ENCODE measurements at places on chromosomes 16 and 17.
A peak's percentile ranks its signal among the peaks of the same experiment; 100 is the strongest.

GRCh38 chr16:63596716-63597115 is 1525.1 kb downstream of the CDH11 start:
- no peak for DNase-seq

GRCh38 chr17:38796451-38797157 is 2.8 kb downstream of the PIP4K2B start:
- no peak for DNase-seq

DNA sequence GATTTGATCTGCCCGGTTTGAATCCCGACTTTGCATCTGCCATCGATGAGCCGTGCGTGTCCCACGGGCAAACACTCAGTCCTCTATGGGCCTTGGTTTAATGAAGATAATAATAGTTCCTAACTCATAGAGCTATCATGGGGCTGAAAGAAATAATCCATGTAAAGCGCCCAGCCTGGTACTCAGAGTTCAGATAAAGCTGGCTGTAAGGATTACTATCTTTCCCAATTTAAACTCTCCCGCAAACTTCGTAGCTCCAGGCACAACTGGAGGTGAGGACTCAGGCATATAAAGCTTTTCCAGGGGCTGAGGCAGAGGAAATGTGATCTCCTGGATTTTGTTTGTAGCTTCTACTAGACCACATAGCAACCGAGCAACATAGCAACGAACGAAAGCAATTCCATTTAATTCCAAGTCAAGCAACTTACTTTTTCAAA is 16.3 kb downstream of the ALOX15 start:
- DNase-seq, result no peak

- no peak for DNase-seq
Observed at GRCh38 chr16:4411684-4412083, 4.7 kb downstream of the CORO7 start.

DNA sequence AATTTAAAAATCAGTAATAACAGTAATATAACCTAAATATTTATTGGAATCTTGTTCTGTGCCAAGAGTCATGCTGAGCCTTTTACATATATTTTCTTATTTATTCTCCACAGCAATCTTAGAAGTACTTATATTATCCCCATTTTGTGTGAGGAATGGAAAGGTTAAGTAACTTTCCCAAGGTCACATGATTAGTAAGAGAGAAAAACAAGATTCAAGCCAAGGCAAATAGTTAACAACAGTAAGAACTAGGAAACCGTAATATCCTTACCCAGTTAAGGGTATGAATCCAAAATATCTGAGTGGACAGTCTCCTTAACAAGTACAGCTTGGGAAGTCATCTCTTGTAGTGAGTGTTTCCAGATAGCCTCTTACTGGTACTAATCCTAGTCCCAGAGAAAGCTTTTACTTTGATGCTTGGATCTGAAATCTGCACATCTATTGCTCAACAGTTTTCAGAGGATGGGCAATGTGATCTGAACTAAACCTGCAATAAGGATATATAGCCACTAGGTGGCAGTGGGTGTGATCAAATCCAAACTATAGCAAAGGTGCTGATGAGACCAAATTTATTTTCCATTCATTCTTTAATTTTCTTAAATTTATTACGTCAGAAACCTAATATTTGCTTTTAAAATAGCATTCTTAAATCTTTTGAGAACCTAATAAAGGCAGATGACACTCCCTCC is 23.3 kb downstream of the SHISA6 start:
- DNase-seq, result no peak

GRCh38 chr16:85207357-85207921 is 95.2 kb upstream of the CIBAR2 start:
- no peak for DNase-seq

DNA sequence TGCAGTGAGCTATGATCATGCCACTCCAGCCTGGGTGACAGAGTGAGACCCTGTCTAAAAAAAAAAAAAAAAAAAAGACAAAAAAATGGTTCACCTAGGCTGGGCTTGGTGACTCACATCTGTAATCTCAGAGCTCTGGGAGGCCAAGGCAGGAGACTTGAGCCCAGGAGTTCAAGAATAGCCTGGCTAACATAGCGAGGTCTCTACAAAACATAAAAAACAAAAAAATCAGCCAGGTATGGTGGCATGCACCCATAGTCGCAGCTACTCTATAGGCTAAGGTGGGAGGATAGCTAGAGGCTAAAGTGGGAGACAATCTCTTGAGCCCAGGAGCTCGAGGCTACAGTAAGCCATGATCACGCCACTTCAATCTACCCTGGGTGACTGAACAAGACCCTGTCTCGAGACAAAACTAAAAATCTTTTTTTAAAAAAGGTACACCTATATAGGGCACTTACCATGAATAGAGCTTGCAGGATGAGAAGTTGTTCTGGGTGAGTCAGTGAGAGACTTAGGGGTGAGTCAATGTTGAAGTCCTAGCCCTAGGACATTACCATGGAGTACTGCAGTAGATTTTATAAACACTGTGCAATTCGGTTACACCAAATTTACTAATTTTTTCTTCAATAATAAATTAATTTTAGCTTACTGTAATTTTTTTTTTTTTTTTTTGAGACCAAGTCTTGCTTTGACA is 19.0 kb downstream of the USP32 start:
- DNase-seq, result no peak

DNA sequence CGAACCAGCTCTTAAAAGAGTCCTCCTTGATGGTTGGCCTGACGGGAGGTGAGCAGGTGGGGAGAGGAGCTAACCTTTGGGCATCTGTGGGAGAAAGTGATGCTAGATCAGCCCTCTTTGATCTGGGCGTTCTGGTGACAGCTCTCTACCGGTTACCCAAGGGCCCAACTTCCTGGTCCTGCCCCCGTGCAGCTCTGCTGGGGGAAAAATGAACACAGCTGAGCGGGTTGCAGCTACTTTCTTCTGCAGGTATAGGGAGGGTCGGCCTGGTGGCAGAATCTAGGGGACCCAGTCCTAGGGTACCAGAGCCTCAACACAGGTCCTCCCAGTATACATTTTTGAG is 2.9 kb downstream of the SHISA9 start:
- DNase-seq, result no peak

- no peak for DNase-seq
Observed at GRCh38 chr17:79681628-79682261, 49.0 kb upstream of the ENPP7 start.

- DNase-seq, result peak; percentile 84
Observed at GRCh38 chr16:70735141-70735979, 49.5 kb upstream of the MTSS2 start.

- DNase-seq, result peak; percentile 40
Observed at GRCh38 chr17:65294181-65294719, 157.1 kb downstream of the RGS9 start.

GRCh38 chr17:52824542-52824941 is 666.0 kb upstream of the CA10 start:
- no peak for DNase-seq

DNA sequence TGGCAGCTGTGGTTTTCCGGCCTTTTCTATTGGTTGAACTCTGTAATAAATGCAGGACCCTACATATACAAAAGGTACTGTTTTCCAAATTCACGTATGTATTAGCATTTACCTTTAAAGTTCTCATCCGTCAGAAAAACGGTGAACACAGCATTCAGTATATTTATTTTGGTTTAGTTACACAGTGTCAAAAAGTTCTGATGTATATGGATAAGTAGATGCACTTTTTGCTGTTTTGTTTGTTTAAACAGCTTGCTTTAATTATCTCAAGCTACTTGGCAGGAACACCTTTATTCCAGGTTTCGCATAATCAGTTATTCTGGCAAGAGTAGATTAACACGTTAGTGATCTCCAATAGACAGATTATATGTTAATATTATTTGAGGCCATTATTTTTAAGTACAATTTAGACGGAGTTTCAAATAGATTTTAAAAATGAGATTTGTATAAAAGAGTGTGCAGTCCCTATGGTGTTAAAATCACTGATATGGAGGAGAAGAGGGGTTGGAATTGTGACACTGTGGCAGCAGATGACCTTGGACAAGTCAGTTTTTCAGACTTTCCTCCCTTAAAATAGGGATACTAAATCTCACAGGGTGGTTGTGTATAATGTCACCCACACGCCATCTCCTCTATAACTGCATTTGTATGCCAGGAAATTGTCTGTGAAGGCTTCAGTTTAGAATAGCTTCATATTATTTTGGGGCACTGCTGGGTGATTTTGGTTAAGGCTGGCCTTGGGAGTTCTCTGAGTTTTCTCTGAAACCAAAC is 2.1 kb downstream of the HERPUD1 start:
- no peak for DNase-seq

GRCh38 chr16:15932939-15933338 is 16.5 kb upstream of the ABCC1 start:
- DNase-seq, result no peak

GRCh38 chr17:48625495-48626244 is 488 bp downstream of the HOXB9 start:
- no peak for DNase-seq

DNA sequence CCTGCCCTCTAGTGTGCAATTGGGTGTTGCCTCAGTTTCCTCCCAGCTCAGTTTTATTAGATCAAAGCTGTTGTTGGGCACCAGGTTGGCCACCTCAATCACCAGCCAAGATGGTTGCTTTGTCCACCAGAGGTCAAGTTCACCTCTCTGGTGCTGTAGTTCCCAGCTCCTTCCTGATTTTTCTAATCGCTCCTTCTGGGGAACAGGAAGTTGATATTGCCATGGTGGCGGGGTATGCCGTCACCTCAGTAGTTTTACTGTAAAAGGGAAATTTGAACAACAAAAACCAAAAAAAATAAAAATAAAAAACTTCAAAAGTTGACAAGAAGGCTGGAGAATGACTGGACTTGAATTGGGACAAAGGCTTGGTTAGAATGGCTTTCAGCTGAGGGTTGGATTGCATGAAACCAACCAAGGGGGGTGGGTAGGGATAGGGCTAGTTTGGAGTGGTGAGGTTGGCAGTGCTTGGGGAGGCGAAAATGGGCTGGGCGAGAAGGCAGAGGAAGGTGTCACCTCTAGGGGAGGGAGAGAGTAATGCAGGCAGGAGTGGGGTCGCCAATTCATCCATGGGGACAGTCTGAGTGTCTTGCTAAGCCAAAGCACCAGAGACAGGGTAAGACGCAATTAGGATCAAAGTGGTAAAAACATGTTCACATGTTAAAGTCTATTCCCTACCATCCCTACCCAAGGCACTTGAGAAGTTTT is 6.2 kb downstream of the EFNB3 start:
- no peak for DNase-seq

GRCh38 chr16:85627089-85627488 is 14.0 kb downstream of the GSE1 start:
- DNase-seq, result no peak

DNA sequence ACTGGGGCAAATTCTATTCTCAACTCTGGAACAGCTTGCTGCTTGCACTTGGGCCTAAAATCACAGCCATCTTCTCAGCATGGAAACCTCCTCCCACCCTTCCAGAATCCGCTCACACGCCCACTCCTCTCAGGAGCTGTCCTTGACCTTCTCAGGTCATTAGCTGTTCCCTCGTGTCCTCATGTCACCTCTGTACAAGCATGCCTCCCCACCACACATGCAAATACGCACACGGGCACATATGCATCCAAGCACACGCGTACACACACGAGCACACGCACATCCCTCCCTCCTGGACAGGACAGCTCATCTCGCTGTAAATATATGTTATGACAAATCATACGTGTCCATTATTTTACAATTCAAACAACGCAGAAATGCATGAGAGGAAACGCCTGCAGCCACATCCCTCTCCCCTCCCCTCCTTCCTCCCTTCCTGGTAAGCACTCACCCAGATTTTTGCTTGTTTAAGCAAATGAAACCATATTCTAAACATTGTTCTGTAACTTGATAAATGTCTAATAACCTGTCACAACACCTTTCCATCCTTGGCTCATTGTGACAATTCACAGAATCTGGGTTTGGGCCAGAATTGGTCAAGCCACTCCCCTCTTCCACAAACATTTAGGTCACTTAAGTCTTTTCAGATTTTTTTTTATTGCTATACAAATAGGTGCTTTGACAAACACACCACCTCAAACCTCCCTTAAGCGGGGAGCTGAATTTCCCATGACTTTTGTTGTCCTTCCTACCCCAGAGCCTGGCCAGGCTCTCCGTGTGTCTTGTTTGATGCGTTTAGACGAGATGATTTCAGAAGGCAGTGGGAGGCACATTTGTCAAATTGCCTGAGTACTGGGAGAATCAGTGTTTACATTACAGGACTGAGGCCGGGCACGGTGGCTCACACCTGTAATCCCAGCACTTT is 41.7 kb downstream of the DNAH17 start:
- DNase-seq, result no peak

- no peak for DNase-seq
Observed at GRCh38 chr16:89095491-89095951, 1.9 kb downstream of the ACSF3 start.

- no peak for DNase-seq
Observed at GRCh38 chr16:74738113-74738541, 36.5 kb downstream of the FA2H start.

DNA sequence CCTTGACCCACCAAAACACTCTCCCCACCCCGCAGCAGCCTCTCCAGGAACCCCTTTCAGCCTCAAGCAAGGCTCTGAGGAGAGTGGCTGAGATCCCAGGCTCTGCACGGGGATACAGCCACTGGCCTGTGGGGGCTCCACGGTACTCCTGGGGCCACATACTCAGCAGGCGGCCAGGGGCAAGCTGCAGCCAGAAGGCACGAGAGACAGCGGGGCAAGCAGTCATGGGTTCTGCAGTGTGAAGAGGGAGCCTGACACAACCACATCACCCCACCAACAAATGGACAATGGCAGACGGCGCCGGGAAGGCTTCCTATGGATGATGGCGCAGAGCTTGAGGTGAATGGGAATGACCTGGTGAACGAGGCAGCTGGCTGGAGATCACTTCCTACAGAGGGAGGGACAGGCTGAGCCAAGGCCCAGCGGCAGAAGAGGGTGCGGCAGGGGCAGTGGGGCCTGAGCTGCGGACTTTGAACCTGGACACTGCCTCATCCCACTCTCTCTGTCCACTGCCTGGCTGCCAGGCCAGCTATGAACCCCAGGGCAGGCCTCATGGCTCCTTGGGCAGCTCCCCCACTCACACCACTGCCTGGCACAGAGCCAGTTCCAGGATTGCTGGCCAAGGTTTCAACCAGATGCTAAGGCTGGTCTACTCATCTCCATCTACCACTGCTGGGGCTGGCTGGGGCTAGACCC is 10.8 kb upstream of the BCAR1 start:
- DNase-seq, result no peak

DNA sequence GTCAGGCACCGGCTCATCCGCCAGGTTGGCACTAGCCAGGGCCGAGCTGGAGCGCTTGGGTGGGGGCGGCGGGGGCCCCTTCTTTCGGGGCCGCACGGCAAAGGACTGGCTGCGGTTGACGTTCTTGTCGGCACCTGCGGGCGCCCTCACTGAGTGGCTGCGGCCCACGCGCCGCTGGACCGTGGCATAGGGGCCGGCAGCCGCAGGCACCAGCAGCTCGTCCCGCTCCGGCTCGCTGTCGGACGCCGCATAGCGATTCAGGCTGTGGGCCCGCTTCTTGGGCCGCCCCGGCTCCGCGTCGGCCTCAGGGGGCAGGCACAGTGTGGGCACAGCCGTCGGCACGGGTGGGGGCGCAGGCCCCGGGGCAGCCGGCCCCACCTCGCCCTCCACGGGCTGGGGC is 15.9 kb downstream of the CASKIN1 start:
- DNase-seq, result no peak

- no peak for DNase-seq
Observed at GRCh38 chr16:48392407-48392806, 7.2 kb upstream of the SIAH1 start.

Data from GM04504 (cell line).